DND-41 (cell line): ENCODE measurements at places on chromosomes 11 and 22.

GRCh38 chr11:128848815-128849455 lies 18.2 kb downstream of the KCNJ1 start:
- peak; percentile 45 for DNase-seq

GRCh38 chr11:17552392-17553248 lies 5.6 kb downstream of the OTOG start:
- no peak for DNase-seq

DNA sequence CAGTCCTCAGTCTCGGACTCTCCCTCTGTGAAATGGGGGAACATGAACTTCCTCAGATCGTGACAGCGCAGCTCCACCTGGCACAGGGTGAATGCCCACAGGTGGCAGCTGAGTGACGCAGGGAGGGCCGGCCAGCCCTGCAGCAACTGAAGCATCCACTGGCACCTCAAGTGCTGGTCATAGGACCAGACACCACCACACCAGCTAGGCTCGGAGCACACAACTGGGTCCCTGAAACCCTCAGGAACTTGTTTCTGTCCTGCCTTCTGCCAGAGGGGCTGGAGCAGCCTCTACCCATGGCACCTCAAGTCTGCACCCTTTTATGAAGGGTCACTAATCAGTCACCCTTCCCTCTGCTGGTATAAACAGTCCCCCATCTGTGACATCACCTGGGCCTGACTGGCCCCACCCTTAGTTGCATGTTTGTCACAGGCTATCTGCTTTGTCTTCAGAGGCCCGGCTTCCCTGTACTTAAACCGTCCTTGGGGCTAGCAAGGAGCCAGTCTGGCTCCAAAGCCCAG lies 7.4 kb upstream of the CDC42BPG start:
- no peak for DNase-seq

DNA sequence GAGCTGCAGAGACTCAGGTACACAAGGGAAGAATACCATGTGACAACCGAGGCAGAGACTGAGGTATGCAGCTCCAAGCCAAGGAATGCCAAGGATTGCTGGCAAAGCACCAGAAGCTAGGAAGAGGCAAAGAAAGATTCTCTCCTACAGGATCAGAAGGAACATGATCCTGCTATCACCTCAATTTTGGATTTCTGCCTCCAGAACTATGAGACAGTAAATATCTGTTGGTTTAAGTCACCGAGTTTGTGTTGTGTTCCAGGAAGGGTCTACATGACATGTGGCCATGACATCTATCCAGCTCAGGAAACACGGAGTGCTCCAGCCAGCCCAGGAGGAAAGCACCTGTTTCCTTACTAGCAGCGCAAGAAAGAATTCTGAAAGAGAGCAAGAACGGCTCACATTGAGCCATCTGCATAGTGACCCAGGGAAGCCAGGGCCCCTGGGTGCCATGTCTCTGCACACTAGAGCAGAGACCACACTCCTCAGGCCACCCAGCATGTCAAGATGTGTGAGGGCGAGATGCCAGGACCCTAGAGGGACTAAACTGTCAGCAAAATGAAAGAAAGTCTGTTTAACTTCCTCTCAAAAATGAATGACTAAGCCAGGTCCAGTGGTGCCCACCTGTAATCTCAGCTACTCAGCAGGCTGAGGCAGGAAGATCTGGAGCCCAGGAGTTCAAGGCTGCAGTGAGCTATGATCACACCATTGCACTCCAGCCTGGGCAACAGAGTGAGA lies 35.6 kb upstream of the GALNT18 start:
- DNase-seq: no peak

DNA sequence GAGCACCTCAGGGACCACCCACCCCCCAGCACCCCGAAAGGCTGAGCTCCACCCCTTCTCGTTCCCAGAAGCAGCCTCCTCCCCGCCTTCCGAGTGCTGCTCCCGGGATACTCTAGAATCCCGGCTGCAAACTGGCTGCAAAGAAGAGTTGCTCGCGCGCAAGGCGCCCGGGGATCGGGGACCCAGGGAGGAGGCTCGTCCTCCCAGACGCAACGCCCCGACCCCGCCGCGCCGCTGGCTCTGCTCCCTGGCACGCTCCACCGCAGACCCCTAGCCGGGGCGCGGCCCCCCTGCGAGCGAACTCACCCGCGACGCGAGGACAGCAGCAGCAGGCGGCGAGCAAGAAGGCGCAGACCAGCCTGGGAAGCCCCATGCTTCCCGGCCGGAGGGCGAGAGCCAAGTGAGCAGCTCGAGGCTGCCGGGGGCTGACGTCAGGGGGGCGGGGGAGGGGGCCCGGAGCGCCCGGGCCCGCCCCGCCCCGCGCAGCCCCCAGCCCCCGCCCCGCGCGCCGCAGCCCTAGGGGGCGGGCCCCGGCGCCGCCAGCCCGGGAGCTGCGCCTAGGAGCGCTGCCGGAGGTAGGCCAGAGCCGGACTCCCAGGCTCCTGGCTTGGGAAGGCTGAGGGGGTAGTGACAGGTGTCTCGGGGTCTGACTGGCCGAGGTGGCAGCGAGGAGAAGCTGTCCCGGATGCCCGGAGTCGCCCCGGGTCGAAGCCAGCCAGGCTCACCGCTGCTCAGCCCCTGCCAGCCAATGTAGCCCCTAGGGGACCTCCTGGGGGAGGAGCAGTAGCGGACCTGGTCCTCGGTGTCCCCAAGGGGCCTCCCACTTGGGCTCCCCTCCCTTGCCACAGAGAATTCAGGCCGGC lies at the start of gene MCAM:
TSS of gene MCAM (minus strand) at position 402 of the 863 bp plus-strand sequence. CDS start at position 373, 29 bp downstream.
- DNase-seq: peak; percentile 39

- no peak for DNase-seq
These were observed 363.0 kb downstream of the CNTN5 start for GRCh38 chr11:99383648-99384245.

DNA sequence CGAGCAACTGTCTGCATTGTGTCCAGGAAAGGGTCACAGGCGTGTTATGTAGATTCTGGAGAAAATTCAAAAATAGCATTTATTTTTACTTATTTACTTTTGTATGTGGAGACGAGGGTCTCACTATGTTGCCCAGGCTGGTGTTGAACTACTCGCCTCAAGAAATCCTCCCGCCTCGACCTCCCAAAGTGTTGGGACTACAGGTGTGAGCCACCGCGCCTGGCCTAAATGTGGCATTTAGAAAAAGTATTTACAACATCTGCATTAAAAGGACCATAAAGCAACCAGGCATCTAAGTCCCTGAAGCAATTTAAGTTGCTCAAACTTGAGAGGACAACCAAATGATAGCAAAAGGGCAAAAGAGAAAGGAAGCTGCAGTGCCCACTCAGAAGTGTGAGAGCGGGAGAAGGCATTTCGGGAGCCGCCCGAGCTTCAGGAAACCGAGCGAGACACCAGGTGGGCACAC lies 595 bp downstream of the TRIM66 start:
- no peak for DNase-seq

GRCh38 chr11:112814168-112814567 lies 147.1 kb upstream of the NCAM1 start:
- DNase-seq: no peak

- no peak for DNase-seq
These were observed 10.7 kb downstream of the VSIG10L2 start for GRCh38 chr11:125956391-125957134.

DNA sequence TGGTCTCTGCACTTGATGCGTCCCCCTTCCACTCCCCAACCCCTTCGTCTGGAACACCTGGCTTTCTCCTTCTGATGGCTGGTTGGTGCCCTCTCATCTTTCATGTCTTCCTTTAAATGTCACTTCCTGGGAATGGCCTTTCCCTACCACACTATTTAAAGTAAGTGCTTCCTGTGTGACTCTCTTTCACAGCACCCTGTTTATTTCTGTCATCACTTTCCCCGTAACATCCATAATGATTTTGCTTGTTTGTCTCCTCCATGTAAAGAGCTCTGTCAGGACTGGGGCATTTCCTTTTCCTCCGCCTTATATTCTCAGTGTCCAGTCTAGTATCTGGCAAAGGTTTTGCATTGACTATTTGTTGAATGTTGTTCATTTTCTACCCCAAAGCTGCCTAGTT lies 143.0 kb downstream of the DBX1 start:
- no peak for DNase-seq

DNA sequence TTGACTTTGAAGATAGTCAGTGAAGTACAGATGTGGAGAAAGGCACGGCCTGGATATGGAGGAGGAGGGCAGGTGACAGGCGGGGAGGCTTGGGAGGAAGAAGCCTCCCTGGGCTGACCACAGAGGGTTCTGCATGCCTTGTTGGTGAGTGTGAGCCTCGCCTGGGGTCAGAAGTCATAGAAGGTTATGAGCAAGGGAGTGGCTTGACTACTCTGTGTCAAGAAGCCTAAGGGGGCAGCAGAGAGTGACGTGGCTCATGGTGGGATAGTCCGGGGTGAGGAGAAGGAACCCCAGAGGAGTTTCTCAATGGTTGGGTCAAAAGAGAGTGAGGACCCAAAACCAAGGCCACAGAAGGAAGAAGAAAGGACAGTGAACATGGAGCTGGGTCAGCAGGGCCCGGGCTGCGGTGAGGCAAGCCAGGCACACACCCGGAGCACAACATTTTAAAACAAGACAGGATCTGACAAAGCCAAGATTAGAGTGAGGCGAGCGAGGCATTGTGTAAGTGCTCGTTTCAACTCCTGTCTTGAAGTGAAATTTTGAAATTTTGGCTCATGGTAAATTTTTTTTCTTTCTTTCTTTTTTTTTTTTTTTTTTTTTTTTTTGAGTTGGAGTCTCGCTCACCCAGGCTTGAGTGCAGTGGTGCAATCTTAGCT lies 31.9 kb downstream of the PDGFB start:
- no peak for DNase-seq

GRCh38 chr11:69450064-69450856 lies 31.2 kb upstream of the LINC01488 start:
- DNase-seq: no peak

- no peak for DNase-seq
These were observed 604.9 kb downstream of the BUD13 start for GRCh38 chr11:116167706-116168458.

DNA sequence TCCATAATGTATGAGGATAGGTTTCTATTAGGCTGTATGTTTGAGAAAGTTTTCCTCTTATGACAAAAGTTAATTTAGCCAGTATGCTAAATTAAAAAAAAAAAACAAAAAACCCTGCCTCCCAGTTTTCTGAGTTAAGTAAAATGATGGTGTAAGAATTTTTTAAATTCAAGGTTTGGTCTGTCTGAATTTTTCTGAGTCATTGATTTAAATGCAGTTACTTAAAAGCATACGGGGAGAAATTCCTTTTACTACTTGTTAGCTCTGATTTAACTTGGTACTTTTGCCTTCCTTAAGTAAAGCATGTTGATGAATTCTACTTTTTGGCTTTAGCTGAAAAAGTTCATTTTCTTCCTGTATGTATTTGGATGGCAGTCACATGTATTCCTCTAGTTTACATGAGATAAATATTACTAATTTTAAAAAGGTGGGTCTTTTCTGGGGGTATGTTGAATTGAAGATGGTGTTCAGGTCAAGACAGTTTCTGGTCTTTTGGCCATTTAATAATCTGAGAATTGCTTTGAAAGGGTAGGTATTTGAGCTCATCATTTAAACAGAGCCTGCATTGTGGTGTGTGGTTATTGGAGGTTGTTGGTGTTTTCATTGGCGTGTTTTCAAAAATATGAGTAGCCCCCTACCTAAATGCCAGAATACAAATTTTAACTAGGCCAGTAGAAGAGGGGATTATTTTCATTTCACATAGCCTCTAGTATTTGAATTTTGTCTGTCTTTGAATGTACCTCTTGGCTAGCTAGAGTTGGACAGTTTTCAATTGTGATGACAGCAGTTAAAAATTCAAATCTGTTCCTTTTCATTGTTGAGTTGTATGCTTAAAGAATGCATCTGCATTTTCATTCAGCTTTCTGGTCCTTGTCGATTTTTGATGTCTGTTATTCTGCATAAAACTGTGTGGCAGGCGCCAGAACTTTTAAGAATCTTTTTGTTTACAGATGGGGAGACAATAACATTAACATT lies 64.7 kb downstream of the MTMR3 start:
- no peak for DNase-seq

DNA sequence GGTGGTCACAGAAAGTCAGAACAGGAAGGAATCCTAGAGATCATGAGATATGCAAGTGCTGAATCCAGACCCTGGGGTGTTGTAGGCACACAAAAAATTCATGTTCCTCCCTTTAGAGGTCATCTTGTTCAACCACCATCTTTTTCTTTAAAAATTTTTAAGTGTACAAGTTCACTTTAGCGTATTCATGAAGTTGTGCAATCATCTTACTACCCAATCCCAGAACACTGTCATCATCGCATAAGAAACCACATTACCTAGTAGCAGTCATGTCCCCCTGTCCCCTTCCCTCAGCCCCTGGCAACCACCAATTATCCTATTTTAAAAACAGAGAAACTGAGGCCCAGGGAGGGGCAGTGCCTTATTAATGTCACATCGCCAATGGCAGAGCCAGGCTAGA lies 20.3 kb upstream of the WNT11 start:
- no peak for DNase-seq

GRCh38 chr11:47980088-47980906 lies at the start of gene PTPRJ:
PTPRJ (plus strand) TSS chr11:47980559; CDS start chr11:47980913, 354 bp downstream.
- DNase-seq: peak; percentile 59

GRCh38 chr11:94638902-94639373 lies 71.8 kb downstream of the PIWIL4 start:
- no peak for DNase-seq

- DNase-seq: no peak
These were observed 18.6 kb downstream of the IGSF9B start for GRCh38 chr11:133938166-133938565.

DNA sequence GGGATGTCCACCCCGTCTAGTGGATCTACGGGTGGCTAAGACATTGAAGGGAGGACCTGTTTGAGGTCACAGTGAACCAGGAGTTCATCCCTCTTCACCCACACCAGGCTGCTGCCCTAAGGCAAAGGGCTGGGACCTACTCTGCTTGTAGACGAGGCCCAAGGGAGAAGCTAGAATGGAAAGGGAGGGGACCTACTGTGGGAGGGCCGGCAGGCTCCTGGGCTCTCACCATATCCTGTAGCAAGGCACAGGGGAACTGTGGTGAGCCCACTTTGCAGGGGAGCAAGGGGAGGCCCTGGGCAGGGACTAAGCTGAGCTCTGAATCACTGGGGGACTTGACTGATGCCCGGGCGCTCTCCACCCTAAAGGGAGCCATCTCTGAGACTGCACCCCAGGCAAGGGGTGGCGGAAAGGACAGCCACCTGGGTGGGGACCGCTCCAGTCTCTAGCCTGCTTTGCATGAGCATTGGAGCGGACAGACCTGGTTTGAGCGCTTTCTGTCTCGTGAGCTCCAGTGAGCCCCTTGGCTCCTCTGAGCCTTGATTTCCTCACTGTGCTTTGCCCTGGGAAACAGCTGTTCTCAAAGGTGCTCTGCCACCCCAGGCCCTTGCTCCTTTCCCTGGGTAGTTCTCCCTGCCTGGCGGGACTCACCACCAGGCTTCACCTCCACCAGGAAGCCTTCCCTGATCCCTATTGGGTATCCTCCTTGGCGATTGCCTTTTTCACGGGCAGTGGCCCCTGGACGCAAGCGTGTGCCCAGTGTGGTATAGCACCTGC lies 24.2 kb downstream of the PARVG start:
- DNase-seq: no peak
